ENCODE measurements at places on chromosomes 7 and 10.

DNA sequence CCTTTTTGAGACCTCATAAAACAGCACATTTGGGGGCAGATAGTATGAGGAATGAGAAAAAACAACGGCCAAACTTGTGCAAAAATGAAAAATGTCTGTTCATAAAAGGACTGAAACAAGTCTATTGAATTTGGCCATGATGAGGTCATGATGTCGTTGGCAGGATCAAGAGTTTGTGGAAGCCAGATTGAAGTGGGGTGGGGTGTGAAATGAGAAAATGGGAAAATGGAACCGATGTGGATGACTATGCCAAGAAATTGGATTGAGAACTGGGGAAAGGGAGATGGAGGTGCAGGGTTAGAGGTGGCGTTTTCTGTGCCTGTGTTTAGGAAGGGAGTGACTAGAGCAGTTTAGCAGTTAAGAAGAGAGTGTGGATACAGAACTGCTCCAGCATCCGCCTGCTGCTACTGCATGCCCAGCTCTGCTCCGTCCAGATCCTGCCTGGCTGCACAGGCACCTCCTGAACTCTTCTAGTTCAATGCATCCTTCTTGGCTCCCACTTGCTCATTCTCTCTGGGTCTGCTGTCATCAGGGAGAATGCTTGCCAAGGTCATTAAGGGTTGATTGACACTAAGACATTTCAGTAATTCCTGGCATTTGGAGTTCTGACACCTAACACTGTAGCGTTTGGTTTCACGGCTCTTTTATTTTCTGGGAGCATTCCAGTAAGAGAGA, 111.9 kb downstream of the GALNT17 start:
- DNase-seq, result no peak

- no peak for DNase-seq
Observed at GRCh38 chr10:43695730-43696129, 47.0 kb upstream of the ZNF32 start.

DNA sequence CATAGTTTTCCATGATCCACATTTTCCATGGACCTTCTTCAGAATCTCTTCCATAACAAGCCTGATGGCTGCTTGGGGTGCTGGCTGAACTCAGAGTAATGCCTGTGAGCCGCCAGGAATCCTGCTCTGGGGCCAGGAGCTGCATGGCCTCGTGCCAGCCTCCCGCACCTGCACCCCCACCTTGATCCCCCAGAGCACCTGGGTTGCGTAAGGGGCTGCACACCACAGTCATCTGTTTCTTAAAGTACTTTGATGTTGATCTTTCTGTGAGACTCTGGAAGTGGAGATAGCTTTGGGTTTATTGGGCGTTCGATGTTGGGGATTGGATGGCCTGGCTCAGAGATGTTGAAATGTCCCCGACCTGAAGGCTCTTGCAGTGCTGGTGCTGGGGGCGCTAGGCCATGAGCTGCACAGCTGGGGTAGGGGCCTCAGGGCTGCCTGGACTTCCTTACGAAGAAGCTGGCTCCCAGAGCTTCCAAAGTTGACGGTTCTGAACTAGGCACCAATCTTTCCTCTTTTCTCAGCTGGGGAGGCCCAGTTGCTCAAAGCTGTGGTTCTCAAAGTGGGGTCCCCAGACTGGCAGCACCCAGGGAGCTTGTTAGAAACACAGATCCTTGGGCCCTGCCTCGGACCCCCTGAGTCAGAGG, 534.0 kb downstream of the DNAJB6 start:
- no peak for DNase-seq

DNA sequence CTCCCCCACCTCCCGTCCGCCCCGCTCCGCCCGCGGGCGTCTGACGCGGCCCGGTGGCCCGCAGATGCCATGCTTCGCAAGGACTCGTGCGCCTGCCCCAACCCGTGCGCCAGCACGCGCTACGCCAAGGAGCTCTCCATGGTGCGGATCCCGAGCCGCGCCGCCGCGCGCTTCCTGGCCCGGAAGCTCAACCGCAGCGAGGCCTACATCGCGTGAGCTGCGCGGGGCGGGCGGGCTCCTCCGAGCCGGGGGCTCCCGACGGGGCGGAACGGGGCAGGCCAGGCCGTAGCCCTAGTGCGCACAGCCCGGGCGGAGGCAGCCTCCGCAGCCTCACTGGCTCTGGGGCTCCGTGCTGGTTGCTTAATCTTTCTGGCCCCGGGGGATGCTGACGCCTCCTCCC, 2.8 kb downstream of the ASIC3 start:
- peak; percentile 26 for DNase-seq

- no peak for DNase-seq
Observed at GRCh38 chr10:89873055-89873454, 171.7 kb downstream of the KIF20B start.

DNA sequence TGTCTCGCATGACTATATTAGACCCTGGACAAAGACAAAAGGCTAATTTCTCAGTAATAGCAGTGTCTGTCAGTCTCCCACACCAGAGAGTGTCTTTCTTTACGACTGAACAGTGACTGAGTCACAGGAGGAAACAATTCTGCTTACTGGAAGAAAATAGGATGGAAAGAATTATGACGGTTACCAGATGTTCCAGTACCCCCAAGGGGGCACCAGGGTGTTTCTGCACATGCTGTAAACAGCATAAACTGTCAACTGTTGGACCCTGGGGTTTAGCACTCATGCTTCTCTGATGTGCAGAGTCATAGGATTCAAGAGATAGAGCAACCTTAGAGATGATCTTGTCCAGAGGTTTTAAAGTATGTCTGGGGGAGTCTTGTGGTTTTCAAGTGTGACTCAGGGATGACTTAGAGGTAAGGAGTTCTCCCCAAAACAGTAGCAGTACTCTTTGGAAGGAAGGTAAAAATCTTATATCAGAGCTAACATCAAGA, 291.7 kb downstream of the THSD7A start:
- DNase-seq, result no peak

DNA sequence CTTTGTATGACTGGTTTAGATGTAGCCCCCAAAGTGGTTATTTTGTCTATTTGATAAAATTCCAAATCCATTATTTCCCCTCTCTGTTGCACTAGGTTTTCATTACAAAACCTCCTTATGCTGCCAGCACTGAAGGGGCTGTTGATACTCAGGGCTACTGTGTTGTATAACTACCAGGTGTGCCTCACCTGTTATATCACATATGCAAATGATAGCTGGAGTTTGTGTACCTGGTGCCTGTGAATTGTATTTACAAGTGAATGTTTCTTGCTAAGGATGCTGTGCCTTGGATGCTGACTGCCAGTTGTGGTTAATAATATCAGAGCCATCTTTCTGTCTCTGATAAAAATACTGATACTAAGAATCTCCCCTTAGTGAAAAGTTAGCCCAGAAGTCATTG, 84.8 kb upstream of the CCDC6 start:
- DNase-seq, result no peak

- DNase-seq, result no peak
Observed at GRCh38 chr7:1449501-1449900, 9.8 kb downstream of the MICALL2 start.

- no peak for DNase-seq
Observed at GRCh38 chr10:82692458-82692857, 817.5 kb downstream of the NRG3 start.

- no peak for DNase-seq
Observed at GRCh38 chr7:130703851-130704250, 17.5 kb upstream of the TSGA13 start.

- peak; percentile 73 for DNase-seq
Observed at GRCh38 chr7:48097521-48098231, 8.6 kb downstream of the UPP1 start.

GRCh38 chr10:44935201-44935965, 24.2 kb upstream of the RASSF4 start:
- DNase-seq, result no peak

DNA sequence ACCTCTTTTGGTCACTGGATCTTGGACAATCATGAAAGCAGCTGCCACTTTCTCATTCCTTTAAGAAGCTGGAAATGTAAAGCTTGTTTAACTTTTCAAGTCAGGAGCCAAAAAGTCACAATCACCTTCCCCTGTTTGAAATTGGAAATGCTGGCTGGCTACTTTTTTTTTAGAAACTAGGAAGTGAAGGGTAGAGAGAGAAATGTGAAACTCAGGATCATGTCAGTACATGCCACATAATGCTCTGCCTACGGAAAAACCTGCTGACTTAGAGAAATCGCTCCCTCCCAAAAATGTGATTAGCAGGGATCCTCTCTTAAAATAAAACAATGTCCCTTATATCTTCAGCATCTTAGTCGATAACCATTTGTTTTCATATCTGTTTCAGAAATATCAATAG, 188.4 kb upstream of the C7orf33 start:
- no peak for DNase-seq

- peak; percentile 2 for DNase-seq
Observed at GRCh38 chr10:14838582-14839304, 637 bp downstream of the HSPA14 start.

DNA sequence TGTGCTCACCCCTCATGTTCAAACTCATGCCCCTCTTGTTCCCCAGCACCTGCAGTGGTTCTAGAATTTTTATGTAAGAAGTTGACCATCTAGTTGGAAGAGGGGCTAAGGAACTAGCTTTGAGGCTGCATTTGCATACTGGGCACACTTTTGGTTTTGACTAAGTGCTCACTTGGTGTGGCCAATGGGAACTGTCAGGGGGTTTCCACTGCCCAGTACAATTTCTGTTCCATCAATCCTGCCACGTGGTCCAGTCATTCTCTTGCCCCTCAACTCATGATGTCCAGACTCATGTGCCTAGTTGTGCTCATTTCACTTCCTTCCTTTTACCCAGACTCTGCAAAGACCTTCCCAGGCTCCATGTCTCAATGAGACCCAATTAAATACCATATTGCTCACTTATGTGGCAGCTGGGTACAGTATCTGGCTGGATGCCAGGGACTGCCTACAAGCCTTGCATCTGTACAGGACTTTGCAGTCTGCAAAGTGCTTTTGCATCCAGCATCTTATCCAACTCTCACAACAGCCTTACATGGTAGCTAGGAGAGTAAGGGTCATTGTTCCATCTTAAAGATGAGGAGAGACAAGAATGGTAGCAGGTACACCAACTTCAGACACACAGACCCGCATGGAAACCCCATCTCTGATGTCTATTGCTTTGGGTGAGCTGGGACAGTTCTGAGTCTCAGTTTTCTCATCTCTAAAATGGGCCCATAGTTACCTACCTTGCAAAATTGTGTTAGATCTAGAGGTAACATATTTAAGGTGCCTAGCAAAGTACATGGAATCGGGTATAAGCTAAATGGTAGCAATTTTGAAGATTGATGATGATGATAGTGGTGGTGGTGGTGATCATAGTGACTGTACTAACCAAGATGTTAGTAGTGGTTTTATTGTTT, 30.1 kb upstream of the KCNMA1 start:
- DNase-seq, result no peak

DNA sequence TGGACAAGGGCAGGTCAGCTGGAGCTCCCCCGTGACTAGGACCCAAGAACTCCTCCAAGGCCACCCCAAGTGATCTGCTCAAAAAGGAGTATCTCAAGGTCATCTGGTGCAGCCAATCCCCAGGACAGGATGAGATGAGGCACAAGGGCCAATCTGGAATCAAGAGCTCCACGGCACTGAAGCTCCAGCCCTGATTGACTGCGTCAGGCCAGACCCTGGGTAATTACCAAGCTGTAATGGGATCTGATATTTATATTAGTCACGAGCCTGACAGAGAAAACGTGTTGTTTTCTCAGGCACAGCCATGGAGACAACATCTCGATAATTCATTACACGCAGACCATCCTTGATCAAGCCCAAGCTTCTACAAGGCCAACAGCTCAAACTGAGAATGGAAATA, 4.2 kb downstream of the KCNMA1 start:
- DNase-seq, result no peak

DNA sequence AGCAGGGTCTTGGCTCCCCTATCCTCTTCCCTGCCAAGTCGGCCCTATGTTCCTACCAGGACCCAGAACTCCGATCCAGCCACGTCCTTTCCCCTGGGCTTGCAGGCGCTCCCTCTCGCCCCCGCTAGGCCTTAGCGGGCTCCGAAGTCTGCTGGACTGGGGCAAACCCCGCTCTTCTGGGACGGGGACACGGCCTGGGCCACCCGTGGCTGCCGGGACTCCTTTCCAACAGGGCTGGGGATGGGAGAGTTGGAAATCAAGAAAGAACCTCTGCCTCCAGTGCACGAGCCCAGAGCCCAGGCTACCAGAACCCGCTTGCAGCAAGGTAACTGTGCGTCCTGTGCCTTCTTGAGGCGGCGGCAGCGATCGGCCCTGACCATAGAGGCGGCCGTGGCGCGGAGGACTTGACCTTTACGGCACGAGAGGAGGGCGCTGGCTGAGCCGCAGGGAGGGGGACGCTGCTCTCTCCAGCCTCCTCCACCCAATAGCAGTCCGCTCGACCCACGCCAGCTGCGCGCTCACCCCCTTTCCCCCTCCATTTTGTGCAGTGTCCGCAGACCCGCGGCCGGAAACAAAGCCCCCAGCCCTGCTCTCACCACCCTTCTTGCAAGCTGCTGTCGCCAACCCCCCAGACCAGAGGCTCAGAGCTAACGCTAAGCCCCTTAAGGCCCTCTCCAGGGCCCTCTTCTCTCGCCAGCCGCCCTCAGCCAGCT, 7.0 kb upstream of the HOXA11 start:
- no peak for DNase-seq

GRCh38 chr7:91789086-91789485, 91.4 kb downstream of the MTERF1 start:
- no peak for DNase-seq

- no peak for DNase-seq
Observed at GRCh38 chr7:45435846-45436245, 138.3 kb upstream of the ADCY1 start.

Measured in CD4-positive, alpha-beta T cell treated with Interleukin-2 at 100 ng/mL for 4 hours (primary cell).